ENCODE measurements at places on chromosomes 3 and 15.

GRCh38 chr15:73602446-73602843, 30.7 kb downstream of the NPTN start:
- DNase-seq = no peak

DNA sequence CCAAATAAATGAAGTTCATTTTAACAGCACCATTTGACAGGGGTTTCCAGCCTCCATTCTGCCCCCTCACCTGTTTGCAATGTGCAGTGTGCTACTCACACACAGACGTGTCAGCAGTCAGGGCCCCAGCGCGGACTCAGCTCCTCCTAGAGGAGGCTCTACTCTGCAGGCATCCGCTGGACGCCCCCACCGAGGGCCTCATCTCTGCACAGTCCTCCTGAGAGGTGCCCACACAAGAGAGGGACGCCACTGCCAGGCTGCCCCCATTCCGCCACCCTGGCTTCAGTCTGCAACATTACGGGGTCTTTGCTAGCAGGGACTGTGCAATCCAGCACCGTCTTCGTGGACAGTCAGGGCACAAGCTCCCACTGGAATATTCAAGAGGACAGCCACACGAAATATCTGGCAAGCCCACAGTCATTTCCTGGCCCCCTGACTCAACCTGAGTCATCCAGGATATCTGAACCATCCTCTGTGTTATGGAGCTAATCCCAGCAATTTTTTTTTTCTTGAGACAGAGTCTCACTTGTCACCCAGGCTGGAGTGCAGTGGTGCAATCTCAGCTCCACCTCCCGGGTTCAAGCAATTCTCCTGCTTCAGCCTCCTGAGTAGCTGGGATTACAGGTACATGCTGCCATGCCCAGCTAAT, 255.0 kb downstream of the OCA2 start:
- no peak for DNase-seq

DNA sequence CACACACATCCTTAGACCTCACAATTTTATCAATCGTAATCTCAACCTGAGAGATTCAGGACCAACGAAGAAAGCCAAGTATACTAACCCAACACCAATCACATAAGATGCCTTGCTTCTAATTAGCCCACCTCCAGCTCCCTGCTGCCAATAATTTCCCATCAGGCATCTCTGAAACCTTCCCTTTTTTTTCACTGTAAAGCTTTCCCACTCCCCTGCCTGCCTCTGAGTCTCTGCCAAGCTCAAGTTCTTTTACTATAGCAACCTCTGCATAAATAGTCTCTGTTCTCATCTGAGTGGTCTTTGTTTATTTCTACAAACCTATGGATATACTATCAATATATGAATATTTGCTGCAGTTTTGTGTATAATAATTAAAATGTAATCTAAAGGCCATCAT, 86.5 kb downstream of the PIK3CB start:
- DNase-seq = no peak

GRCh38 chr3:21043139-21043538, 707.9 kb downstream of the ZNF385D start:
- no peak for DNase-seq

DNA sequence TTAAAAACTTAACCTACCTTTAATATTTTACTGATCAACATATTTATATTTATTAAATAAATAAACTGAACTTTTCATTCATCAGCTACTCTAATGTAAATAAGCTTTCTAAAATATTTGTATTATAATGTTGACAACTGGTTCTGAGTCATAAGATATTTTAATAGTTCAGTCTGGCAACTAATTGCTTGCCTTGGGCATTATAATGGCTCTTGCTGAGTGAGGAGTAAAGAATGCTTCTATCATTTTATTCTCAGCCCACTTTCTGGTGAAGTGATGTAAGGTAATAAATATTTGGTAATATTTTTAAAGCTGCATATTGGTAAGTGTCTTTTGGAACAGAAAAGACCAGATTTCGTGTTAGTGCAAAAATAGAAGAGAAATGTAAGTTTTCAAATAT, 81.5 kb downstream of the DIPK2A start:
- DNase-seq = no peak

DNA sequence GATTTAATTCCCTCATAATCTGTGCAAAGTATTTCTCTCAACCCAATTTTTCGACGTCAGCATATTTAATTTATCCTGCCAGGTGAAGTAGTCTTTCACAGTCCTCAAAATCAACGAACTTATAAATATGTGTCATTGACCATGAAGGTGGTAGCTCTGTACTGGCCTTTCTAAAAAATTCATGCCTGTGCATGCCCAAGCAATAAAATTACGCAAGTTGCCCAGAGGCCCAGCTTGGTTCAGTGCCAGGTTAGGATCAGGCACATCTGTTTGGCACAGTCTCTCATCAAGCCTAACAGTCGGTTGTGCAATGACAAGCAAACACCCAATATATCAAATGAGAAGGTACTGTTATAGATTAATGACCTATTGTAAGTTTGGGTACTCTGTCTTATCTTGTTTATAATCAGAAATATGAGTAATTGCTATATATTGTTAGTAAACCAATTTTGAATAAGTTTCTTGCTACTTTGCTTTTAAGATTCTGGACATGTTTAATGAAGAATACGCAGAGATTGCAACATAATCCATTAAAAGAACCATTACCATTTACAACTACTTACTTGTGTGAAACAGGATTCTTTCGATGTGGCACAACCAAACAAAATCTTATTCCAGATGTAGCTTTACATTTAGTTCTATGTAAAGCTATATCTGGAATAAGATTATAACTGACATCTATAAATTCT, 159.0 kb upstream of the IL12A start:
- DNase-seq = no peak

- DNase-seq = no peak
Observed at GRCh38 chr15:77035999-77036471, 34.9 kb downstream of the TSPAN3 start.

- DNase-seq = no peak
Observed at GRCh38 chr3:150293401-150294001, 114.6 kb upstream of the TSC22D2 start.

- no peak for DNase-seq
Observed at GRCh38 chr3:138569090-138569489, 25.0 kb downstream of the CEP70 start.
